ENCODE measurements at places on chromosomes 1 and 21. TPM values are rescaled to one million over a fixed set of nuclear protein-coding genes. Genes with fewer than 3 reads are reported as not detected.

Gene C4BPA
- total RNA-seq = not detected

Gene RHCE
- total RNA-seq = 1.6 TPM

Gene WNT2B
- total RNA-seq = 0.23 TPM

Gene DCAF8
- 73.1 TPM for total RNA-seq

Gene LMX1A
- total RNA-seq = not detected

Gene KRTAP24-1
- not detected for total RNA-seq

Gene ZNF695
- 5.8 TPM for total RNA-seq

Gene KIF17
- 0.13 TPM for total RNA-seq

GRCh38 chr1:78303620-78304019 lies 187.2 kb upstream of the PTGFR start:
- peak; percentile 92 for DNase-seq

DNA sequence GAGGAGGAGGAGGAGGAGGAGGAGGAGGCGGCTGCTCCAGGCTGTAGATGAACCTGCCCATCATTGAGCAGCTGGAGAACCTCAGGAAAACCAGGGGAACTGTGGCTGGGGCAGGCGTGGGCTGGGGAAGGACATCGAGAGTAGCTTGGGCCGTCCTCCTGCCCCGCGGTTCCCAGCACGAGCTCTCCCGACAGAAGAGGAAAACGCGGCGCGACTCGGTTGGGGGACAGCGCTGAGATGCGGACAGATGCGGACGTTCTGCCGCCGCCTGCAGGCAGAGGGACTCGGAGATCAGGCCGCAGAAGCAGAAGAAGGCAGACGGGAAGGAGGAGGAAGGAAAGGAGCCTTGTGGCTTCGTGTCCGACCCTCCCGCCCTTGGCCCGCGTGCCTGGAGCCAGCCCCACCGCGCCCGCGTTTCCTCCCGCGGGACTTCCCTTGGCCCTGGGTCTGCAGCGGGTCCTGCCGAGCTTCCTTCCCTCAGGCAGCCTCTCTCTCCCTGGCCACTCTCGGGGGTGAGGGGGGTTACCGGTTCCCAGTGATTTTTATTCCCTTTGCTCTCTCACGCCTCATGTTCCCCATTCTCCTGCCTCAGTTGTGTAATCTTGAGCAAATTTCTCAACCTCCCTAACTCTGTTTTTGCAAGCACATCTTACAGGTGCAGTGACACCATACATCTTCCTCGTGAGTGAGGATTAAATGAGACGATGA lies 1.7 kb upstream of the TNFRSF9 start:
- no peak for DNase-seq

DNA sequence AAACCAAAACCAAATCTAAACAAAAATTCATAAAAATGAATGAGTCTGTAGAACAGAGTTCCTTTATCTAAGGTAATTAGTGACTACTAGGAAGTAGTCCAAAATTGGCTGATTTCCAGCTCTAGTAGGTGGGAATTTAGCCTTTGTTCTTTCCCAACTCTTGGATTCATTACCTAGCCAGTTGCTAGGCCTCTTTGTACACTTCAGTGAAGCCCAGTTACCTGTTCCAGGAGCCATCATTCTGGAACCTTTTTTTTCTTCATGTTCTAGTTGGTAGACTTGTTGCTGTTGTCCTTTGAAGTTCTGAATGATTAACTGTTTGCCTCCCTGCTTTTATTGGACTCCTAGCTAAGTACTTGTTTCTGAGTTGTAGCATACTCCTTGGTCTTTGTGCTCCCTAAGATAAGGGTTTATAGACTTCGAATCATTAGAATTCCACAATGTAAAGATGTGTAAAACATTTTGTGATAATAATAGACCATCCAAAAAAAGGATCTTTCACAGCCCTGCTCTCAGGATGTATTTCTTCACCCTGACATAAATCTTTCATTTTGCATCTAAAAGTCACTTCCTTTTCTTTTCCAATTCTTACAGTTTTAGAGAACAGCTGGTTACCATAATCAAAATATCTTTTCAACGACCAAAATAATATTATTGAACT lies 9.8 kb downstream of the PLA2G4A start:
- DNase-seq = no peak

- DNase-seq = no peak
Measured at GRCh38 chr1:226494092-226494609, 54.4 kb upstream of the STUM start.

GRCh38 chr1:110003747-110004428 lies 19.3 kb downstream of the AHCYL1 start:
- peak; percentile 94 for DNase-seq

DNA sequence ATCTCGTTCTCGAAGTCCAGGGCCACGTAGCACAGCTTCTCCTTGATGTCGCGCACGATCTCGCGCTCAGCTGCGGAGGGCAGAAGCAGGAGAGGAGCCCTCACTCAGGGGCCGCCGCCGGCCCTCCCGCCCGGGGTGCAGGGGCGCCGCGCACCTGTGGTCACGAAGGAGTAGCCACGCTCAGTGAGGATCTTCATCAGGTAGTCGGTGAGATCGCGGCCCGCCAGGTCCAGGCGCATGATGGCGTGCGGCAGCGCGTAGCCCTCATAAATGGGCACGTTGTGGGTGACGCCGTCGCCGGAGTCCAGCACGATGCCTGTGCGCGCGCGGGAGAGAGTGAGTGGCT lies 1.8 kb downstream of the ACTA1 start:
- DNase-seq = no peak

- no peak for DNase-seq
Measured at GRCh38 chr1:206581571-206581981, 30.7 kb downstream of the EIF2D start.

DNA sequence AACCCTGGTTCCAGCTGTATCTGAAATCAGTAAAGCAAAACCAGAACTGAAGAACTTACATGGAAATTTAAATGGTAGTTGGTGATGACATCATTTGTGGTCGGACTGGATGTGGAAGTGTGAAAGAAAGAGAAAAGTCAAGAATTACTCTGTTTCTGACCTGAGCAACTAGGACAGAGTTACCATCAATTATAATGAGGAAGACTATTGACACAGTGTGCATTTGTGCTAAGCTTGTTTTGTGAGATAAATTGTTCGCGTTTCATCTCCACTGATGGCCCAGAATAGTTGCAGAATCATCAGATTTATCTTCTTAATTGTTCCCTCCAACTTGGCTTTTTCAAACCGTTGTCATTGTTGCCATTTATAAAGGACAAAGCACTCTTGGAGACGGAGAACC lies 410.6 kb upstream of the DEPDC1 start:
- no peak for DNase-seq

DNA sequence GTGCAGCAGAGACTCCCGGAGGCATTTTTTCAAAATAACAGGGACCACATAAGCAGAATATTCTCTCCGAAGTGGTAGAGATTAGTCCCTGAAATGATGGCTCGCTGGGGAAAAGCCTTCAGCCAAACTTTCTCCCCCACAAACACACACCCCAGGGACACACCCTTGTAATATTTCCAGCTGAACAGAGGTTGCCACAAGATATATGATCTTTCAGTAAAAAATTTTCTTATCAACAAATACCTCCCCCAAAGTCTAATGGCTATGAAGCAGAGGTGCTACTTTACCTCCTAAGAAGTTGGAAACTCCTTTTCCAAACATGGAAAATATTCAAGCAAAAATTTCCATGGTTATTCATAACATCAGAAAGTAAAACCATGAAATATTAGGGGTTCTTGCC lies 190.2 kb upstream of the PALMD start:
- no peak for DNase-seq

DNA sequence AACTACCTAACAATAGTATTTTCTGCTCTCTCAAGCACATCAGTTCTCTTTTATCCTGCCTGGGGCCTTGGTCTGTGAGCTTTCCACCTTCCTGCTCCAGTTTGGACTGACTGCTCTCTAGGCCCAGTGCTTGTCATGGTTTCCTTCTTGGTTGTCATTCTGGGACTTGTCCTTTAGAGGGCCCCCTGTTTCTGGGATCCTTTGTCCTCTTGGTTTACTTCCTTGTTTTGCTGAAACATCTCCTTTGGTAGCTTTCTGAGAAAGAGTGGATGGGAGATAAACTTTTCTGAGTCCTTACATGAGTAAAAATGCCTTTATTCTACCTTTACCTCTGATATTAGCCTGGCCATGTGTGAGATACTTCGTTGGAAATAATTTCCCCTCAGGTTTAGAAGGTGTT lies 4.7 kb downstream of the SLC1A7 start:
- DNase-seq = peak; percentile 17

DNA sequence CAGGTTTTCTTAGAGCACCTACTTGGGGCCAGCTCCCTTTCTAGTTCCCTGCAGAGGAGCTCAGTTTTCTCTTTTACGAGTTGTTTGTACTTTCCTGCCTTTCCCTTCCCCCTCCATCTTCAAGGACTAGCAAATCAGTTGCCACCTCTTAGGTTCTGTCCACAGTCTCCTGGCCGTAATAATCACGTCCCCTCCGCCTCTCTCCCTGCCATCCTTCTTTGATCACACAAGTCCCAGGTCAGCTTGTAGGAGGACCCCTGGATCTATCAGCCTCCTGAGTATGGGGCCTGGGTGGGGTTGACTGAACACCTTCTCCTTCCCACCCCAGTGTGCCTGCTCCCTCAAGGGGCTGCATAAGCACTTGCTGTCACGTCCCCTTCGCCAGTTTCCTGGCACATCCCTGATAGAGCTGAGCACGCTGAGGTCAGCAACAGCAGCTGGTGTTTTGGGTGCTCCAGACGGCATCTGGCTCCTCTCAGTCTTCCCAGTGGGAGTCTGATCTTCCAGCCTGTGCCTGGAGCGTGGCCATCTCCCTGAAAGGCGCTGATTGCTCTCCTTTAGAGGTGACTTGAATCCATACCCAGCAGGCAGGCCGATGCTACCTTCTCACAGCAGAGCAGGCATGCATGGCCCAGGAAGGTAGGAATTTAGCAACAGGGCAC lies 216.1 kb upstream of the TMEM51 start:
- no peak for DNase-seq

GRCh38 chr1:241457421-241457820 lies 62.1 kb downstream of the FH start:
- no peak for DNase-seq
